ENCODE measurements at places on chromosomes 4 and X.

- DNase-seq: no peak
Observed at GRCh38 chr4:78651250-78651860, 99.8 kb downstream of the ANXA3 start.

DNA sequence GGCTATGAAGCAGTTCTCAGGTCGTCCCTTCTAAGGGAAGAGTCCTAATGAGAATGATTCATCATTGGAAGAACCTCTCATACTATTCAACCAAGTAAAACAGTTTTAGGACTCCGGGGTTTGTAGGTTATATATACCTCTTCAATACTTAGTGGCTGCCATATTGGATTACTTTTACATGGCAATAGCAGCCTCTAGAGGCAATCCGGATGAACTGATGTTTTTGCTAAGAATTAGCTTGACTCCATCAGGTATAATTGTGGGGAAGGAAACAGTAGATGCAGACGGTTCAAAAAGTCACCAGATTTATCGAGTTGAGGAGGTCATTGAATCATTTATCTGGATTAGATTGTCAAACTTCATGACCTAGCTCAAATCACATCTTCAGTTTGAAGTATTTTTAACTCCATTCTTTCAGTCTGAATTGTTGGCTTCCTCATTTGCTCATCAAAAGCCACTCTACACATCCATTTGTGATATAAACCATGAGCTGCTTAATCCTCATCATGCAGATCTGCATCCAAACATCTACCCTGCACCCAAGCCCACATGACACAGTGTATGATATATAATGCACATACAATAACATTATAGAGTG lies 28.4 kb downstream of the GUCY1B1 start:
- no peak for DNase-seq

- DNase-seq: no peak
Observed at GRCh38 chr4:8593264-8594096, 915 bp downstream of the CPZ start.

DNA sequence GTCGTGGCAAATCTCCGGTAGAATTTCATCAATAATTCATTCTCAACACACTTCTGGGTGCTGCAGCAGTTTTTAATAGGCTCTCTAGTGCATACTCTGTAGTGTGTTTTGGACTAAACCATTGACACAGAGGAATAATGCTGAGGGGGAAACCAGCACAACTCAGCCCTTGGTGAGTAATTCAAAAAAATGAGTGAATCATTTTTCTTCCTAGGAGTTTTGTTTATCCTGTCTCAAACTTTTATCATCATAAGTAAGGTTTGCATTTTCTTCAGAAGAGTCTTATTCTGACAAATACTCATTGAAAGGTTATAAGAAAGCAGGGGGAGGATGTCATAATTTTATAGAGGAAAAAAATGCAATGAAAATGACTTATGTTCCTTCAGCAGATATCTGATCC lies 2542.7 kb downstream of the PCDH7 start:
- DNase-seq: no peak

DNA sequence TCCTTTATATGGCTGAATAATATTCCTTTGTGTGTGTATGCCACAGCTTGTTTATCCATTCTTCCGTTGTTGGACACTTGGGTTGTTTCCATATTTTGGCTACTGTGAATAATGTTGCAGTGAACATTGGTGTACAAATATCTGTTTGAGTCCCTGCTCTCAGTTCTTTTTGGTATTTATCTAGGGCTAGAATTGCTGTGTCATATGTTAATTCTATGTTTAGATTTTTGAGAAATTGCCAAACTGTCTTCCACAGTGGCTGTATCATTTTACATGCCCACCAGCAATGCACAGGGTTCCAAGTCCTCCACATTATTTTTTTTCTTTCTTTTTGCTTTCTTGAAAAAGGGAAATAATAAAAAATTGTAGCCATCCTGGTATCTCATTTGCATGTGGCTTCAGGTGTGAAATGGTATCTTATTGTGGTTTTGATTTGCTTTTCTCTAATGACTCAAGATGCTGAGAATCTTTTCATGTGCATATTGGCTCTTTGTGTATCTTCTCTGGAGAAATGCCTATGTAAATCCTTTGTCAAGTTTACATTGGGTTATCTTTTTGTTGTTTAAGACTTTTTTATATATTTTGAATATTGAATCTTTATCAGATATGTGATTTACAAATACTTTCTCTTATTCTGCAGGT lies 129.7 kb downstream of the RAPGEF2 start:
- DNase-seq: no peak

DNA sequence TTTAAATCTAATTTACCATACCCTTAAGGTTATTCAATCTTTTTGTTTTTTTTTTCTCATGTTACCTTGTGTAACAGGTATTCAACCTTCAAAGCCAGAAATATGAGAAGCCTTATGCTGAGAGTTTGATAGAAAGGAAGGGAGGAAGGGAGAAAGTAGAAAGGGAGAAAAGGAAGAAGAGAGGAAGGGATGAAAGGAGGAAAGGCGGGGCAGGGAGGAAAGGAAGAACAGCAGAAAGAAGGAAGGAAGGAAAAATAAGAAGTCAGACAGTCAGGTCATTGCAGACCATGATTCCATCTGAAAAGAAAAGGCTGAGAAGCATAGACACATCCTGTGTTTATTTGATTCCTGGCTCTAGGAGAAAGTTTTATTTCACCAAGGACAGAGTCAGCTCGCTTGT lies 30.9 kb downstream of the RTL9 start:
- DNase-seq: no peak

GRCh38 chr4:170047771-170048354 lies 21.7 kb upstream of the MFAP3L start:
- DNase-seq: peak; percentile 25

- DNase-seq: no peak
Observed at GRCh38 chr4:2304877-2305561, 43.1 kb upstream of the MXD4 start.

- DNase-seq: no peak
Observed at GRCh38 chr4:153018684-153019083, 82.6 kb downstream of the FHDC1 start.

- no peak for DNase-seq
Observed at GRCh38 chr4:67723949-67724348, 23.0 kb upstream of the UBA6 start.

GRCh38 chr4:186981161-186981560 lies 257.5 kb upstream of the FAT1 start:
- DNase-seq: no peak

DNA sequence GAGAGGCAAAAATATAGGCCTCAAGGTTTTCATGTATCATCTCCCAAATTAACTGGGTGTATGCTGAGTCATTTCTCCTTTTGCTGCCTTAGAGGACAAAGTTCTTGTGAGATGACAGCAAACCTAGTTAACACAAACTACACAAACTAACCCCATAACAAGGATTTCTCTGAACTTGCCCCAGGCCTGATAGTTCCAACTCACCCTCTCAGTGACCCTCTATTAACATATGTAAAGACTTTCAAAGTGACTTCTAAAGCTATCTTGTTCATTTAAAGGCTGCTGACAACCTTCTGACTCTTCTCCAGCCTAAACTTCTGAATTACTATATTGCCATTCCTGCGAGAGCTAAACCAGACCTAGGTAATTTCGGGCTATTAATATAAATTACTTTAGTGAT lies 43.2 kb upstream of the CCDC149 start:
- no peak for DNase-seq

DNA sequence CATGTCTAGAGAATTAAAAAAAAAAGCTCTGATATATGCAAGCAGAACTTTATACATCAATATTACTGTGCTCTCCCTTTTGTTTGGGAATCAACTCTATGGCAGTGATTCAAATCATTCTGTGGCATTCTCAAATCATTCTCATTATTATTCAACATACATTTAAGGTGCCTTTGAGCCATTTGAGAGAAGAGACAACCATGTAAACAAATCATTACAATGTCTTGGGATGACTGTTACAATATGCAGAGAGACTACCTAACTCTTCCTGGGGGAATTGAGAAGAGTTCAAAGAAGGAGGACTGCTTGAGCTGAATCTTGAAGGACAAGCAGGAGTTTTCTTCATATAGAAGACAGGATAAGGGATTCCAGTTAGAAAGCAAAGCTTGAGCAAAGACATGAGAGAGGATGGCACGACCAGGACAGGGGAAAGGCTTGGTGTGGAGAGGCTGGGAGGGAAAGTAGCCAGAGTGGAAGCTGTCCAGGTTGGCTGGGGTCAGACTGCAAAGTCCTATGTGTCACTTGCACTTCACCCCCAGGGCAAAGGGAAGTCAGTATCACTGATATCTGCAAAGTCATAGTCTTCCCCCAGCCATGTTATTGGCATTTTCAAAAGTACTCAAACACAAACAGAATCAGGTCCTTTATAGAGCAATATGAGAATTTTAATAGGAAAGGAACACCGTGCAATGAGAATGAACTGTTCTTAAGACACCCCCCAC lies 9.0 kb downstream of the SEC24D start:
- no peak for DNase-seq

- no peak for DNase-seq
Observed at GRCh38 chr4:41290479-41290878, 33.8 kb downstream of the UCHL1 start.

DNA sequence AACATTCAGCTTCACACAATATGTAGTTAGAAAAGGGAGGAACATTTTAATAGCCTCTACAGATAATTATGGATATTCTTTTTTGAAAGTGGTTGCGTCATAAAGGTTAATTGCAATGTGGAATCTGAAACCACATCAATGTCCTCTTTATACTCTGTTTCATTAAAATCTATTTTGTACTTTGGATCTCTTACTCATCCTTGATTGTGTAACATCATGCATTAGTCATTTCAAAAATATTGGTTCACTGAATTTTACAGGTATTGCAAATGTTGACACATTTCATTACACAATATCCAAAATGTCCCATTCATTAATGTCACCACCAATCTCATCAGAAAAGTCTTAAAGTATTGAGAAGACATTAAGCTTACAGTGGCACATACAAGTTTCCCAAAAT lies 62.7 kb upstream of the USP9X start:
- no peak for DNase-seq

- no peak for DNase-seq
Observed at GRCh38 chrX:150372280-150372679, 9.2 kb downstream of the MAMLD1 start.

GRCh38 chr4:150609131-150609530 lies 27.2 kb downstream of the MAB21L2 start:
- no peak for DNase-seq

- DNase-seq: no peak
Observed at GRCh38 chr4:16000708-16001483, 37.9 kb upstream of the FGFBP2 start.

DNA sequence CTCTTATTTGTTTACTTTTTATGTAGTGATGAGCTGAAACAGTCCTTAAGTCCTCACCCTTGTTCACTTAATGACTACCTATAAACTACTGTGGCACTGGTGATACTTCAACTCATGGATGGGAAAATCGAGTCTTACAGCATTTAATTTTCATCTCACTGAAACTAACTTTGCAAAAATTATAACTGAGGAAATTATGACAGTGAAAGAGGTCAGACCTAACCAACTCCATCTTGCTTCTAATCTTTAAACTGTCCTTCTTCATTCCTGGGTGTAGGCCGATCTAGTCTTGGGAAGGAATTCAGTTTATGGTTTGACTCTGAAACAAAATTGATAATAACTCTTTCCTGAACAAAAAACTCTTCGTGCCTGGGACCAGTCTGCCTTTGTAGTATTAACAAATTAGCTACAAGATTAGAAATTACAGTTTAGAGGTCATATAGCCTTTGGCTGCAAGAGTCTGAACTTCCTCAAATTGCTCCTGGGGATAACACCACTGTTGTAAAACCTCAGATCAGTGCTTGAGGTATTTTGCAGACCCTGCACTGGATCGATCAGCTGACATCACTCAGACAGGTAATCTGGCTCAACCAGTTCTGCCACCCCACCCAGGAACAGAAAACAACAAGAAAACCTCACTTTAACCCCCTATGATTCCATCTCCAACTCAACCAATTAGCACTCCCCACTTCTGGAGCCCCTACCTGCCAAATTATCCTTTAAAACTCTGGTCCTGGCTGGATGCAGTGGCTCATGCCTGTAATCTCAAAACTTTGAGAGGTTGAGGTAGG lies 995.7 kb upstream of the PRKX start:
- no peak for DNase-seq

DNA sequence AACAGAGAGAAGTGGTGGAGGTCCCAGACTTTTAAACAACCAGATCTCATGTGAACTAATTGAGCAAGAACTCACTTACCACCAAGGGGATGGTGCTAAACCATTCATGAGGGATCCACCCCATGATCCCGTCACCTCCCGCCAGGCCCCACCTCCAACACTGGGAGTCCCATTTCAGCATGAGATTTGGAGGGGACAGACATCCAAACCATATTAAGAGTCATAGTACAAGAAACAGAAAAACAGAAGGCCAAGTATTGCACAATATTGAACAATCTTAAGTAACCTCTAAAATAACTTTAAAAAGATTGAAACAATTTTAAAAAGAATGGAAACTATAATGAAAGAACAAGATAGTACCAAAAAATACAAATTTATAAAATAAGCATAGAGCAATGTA lies 110.0 kb downstream of the CBR4 start:
- no peak for DNase-seq

DNA sequence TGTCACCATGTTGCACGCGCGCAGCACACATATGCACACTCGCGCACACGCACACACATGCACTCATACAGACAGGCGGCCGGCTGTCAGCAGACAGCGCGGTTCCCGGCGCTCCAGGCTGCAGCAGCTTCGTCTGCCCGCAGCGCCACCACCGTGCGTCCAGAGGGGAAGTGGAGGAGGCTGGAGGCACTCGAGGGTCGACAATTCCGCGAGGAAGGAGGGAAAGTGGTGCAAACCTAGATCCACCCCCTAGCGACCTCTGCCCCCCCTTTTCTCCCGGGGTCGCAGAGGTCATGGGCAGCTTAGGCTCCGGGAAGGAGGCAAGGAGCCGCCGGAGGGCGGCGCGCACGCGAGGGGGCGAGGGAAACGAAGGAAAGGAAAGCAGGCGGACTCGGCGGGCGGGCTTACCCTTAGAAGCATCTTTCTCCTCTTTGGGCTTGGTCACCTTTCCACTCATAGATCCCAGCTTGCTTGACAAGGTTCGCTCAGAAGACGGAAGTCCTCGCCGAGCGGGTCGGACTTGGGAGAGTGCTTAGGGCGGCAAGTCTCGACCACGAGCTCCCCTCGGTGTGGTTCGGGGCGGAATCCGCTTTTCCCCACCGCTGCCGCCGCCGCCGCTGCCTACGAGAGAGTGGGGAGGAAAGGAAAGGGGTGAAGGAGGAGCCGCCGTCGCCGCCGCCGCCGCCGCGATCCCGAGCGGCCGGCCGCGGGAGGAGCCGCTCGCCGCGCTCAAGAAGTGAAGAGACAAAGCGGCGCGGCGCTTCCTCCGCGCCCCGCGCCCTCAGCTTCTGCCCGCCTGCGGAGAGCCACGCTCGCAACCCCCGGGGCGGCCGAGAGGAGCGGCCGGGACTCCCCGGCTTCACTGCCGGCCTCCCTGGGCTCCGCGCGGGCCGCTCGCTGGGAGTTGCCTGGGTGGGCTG lies 326.6 kb upstream of the F9 start:
- DNase-seq: no peak
